ENCODE measurements at places on chromosomes 4 and X. TPM values are rescaled to one million over a fixed set of nuclear protein-coding genes. Genes with fewer than 3 reads are reported as not detected.

GRCh38 chr4:102735582-102735981 lies 25.2 kb downstream of the MANBA start:
- no peak for DNase-seq

DNA sequence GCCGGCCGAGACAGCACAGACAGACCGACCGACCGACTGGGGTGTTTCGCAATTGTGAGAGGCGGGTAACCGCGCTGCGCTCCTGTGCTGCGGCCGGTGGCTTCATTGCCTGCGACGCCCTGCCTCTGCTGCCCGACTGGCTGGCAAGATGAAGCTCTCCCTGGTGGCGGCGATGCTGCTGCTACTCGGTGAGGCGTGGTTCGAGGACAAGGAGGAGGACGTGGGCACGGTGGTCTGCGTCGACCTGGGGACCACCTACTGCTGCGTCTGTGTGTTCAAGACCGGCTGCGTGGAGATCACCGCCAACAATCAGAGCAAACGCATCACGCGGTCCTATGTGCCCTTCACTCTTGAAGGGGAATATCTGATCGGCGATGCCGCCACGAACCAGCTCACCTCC lies 565.7 kb upstream of the SMIM31 start:
- no peak for DNase-seq

GRCh38 chr4:176778063-176778462 lies 14.7 kb downstream of the VEGFC start:
- no peak for DNase-seq

DNA sequence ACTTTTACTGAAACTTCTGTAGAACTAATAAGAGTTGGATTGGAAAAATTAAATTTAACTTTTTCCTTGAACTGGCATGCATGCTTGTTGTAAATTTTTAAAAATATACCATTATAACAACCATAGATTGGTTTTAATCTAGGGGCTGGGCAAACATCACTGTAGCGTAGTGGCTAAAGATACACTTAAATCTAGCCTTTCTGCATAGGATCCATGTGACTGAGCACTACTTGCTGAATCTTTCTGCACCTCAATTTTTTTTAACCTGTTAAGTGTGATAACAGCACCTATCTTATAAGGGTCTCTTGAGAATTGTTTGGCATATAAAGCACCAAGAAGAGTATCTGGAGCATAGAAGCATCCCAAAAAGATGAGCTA lies 4.1 kb downstream of the ANXA10 start:
- DNase-seq: no peak

- DNase-seq: no peak
These were observed 50.8 kb upstream of the C4orf50 start for GRCh38 chr4:6068986-6069385.

DNA sequence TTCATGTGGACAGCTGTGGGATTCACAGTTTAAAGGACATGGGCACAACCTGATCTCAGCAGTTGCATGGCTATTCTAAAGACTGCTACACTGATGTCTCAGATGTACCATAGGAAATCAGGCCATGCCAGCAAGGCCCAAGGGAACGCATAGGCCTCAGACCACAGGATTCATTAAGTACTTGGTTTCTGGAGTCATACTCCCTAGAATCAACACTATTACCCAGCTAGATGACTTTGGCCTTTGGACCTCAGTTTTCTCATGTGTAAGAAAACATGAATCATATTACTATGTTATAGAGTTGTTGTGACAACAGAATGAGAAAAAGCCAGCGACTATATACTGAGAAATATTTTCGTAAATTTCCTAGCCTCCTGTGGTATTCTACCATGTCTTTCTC lies 67.9 kb downstream of the NHS start:
- no peak for DNase-seq

DNA sequence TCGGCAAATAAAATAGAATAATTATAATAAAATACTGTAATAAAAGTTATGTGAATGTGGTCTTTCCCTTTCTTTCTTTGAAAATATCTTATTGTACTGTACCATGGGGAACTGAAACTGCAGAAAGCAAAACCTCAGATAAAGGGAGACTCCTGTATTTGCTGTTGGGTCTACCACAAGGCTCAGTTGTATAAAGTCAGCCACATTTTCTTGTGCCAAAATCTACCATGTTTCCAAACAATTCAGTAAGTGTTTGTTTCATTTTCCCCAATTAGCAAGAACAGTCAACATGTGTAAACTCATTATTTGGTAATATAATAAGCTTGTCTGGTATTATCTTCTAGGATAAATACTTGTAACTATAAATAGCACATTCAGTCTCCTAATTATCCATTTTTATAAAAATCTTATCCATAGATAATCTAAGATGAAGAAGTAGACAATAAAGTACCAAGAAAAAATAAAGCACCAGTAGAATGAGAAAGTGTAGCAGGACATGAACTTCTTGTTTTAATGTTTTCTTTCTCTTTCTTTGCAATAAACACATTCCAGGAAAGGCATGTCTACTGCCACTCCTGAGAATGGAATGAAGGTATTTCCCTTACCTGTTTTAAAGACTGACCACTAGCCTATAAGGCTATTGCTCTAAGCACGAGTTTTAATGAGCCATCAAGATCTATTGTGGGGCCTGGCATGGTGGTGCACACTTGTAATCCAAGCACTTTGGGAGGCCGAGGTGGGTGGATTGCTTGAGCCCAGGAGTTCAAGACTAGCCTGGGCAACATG lies 15.0 kb upstream of the OTUD4 start:
- DNase-seq: no peak

Gene GSX2
- total RNA-seq: not detected

Gene AMTN
- not detected for total RNA-seq

Gene RS1
- not detected for total RNA-seq

All from activated CD8-positive, alpha-beta T cell treated with anti-CD3 and anti-CD28 coated beads, Interleukin-2, amount 10 ng/mL, durations not matched to agents 7 days and 5 days (primary cell).